Hematopoietic multipotent progenitor cell treated with erythropoietin and hydrocortisone succinate and interleukin-3 and kit ligand, for 6 days (in vitro differentiated cells): ENCODE measurements at places on chromosomes 2 and 18.
A peak's percentile ranks its signal among the peaks of the same experiment; 100 is the strongest.

DNA sequence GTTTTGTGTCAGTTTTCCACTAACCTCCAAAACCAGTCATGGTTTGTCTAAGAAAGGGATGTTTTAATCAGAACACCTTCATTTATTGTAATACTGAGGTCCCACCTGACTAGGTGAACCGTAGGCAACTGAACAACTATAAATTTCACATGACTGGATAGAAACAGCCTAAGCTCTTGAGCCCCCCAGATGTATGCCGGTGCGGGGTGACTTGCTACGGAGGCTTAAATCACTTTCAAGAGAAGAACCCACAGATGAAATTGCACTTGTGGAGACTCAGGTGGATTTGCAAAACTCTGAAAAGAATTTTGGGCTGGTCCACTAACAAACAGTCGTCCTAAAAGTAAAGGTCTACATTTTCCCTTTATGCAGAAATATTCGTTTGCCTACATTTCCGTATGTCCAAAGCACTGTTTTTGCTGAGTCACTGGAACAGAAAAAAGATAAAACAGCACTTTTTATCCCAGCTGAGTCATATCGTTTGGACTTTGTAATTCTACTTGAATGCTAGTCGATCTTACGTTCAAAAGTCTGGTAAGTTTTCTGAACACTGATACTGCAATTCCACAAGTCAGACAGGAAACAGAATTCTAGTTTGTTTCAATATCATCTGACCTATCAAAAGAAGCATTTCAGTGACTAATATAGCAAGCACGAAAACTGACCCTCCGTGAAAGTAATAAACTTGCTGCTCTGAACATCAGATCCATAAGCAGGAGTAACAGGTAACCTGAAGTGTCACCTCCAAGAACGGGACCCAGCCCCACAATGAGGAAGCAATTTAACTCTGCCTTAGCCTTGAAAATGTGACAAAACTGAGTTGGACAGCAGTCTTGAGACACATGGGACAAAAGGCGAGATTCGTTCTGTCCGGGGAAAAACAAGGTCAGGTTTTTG is 18.1 kb downstream of the ZNF516 start:
- peak; percentile 89 for DNase-seq

DNA sequence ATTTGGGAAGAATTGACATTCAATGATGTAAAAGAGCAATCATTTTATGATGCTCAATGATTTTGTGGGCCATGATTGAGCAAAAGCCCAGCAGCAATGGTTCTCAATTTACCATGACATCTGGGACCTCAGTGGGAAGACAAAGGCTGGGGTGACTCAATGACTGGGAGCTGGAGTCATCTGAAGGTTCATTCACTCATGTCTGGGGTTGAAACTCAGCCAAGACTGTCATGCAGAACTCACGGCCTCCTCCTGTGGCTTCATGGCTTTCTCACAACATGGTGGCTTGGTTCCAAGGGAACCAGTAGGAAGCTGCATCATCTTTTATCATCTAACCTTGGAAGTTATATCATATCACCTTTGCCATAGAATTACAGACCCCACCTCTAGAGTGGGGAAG is 45.1 kb upstream of the CD226 start:
- no peak for DNase-seq

DNA sequence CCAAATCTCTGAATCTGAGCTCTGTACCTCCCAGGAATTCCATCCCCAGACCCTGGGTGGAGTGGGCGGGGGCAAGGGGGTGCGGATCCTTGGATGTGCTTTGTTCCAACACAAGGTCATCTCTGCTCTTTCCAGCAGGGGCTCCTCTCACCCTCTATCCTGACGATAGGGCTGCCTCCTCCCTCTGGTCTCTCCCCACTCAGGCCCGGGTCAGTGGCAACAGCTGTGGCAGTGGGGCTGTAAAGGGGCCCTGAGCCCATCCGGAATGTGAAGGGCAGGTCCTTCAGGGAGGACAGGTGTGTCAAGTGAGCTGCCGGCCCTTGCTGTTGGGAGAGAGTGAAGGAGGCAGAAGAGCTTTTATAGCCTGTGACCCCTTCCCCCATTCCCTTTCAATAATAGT is 167.8 kb downstream of the CELF4 start:
- DNase-seq, result no peak

GRCh38 chr2:179636995-179637394 is 224.4 kb downstream of the ZNF385B start:
- no peak for DNase-seq

DNA sequence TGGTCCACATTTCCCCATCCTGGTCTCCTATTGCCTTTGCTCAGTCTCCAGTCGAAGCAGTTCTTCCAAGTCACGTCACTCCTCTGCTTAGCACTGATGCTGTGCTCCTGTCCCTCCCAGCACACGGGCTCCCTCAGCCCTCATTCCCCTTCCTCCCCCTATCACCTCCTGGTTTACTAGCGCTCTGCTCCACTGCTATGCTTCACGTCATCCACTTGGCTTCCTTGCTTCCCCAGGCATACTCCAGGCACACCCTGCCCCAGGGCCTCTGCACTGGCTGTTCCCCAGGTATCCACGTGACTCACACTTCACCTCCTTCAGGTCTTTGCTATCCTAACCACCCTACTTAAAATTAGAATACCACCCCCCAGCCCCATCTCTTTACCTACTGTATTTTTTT is 269.3 kb downstream of the GLI2 start:
- DNase-seq, result no peak

- peak; percentile 41 for DNase-seq
Measured at GRCh38 chr2:233064530-233065199, 4.5 kb downstream of the INPP5D start.

DNA sequence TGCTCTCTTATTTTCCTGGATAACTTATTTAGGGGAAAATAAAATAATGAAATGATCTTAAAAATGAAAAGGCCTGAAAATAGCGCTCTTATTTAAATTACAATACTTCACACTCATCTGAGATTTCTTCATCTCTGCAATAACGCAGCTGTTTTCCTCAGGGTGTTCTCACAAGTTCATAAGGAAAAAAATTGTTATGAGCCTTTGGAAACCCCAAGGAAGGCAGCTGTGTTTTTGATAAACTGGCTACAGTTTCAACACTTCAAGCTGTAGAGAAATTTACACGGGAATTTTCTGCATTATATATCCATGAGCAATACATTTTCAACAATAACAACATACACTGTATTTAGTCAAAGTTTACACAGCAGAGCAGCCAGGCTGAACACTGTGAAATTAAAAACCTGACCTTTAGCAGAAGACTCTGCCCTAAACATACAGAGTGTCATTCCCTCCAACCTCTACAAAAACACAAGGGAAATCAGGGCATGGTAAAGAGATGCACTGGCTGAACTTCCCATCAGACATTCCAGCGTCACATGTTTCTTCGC is 959.6 kb downstream of the SLC4A3 start:
- DNase-seq, result no peak

- DNase-seq, result no peak
Measured at GRCh38 chr2:113847144-113847543, 42.7 kb upstream of the ACTR3 start.

- DNase-seq, result no peak
Measured at GRCh38 chr18:35695803-35696202, 114.3 kb downstream of the GALNT1 start.

GRCh38 chr2:118473241-118473640 is 374.2 kb downstream of the EN1 start:
- DNase-seq, result no peak

- no peak for DNase-seq
Measured at GRCh38 chr2:225196579-225196978, 154.3 kb upstream of the DOCK10 start.
